Stimulated activated CD8-positive, alpha-beta memory T cell treated with anti-CD3 and anti-CD28 coated beads, Interleukin-2, amount 100 ng/mL, for 1 hour (primary cell): ENCODE measurements at places on chromosomes 3 and 15.

- no peak for DNase-seq
These were observed 169.3 kb downstream of the LPP start for GRCh38 chr3:188323067-188323842.

- no peak for DNase-seq
These were observed 98.4 kb downstream of the VGLL4 start for GRCh38 chr3:11545186-11545851.

DNA sequence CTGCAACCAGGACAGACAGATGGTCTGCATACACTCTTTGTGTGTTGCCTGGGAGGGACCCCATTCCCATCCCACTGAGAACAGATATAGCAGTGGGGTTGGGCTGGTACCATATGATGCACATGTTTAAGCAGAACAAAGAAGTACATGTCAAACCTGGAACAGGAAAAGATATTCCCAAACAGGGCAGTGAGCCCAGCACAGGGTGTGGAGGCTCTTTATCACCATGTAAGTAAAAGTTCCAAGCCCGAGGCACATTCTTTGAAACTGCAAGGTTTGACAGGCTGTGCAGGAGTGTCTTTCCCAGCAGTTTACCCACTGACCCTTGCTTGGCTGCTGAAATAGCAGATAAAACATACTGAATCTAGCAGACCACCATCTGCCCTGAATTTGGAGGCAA lies 5.3 kb upstream of the ZNF445 start:
- DNase-seq: no peak

- no peak for DNase-seq
These were observed 56.6 kb upstream of the APEH start for GRCh38 chr3:49617390-49618013.

DNA sequence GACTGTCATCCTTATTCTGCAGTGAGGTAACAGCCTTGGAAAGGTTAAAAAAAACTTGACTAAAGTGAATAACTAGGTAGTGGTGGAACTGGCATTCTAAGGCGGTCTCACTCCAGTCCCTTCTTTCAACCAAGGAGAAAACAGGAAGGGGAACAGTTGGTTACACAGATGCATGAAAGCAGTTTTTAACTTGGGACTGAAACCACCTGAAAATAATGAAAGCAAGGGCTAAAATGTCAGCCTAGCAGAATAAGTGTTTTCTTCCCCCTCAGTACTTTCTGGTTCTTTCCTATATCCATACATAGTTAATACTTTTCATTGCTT lies 748 bp upstream of the AVEN start:
- no peak for DNase-seq

GRCh38 chr3:191493336-191493735 lies 32.4 kb downstream of the PYDC2 start:
- DNase-seq: no peak

- DNase-seq: no peak
These were observed 11.0 kb downstream of the PGPEP1L start for GRCh38 chr15:98996624-98997023.

DNA sequence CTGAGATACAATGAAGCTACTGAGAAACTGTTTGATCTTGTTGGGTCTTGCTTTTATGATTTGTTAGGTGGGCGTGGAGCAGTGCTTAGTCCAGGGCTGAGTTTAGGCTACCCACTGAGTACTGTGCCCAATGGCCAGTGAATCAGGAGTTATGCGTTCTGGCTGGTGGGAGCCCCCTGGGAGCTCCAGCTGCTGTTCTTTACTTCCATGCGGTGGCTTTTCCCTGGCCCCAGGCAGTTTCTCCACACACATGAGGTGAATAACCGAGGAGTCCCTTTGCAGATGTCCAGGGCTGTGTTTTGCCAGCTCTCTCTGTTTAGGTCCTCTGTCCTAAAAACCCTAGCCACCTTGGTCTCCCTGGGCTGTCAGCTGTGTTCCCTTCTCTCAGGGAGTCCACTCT lies 106.5 kb downstream of the KLF13 start:
- no peak for DNase-seq

DNA sequence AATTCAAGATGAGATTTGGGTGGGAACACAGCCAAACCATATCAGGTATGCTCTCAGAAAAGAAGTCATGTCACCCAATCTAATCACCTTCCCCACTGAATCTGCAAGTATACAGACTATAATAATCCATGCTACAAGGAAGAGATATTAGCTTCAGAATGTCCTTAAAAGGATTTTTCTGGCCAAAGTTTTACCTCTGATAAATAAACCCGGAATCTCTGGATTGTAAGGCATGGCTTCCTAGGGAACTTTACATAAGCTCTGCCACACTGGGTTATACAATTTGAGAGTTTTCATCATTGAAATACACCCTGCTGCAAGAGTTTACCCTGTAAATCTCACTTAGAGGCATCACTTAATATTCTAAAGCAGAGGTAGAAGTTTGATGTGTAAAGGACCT lies 330.5 kb upstream of the KCNMB2 start:
- DNase-seq: no peak

DNA sequence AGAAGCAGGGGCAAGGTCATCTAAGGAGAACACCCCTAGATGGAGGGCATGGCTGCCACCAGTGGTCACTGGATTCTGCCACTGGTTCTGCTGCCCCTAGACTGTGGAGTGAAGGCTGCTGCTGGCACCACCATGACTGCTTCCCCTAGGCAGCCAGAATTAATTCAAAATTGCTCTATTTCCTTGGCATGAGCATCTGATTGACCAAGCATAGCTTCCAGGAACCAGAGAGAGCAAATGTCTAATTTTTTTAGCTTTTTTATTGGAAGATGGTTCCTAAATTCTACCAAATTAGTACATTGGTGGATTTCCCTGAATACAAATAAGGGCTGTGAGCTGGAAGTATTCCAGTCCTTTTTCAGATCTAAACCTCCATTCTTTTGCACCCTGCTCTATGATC lies 270.2 kb upstream of the GBE1 start:
- DNase-seq: no peak

GRCh38 chr3:197117114-197117513 lies 87.5 kb upstream of the MELTF start:
- no peak for DNase-seq

DNA sequence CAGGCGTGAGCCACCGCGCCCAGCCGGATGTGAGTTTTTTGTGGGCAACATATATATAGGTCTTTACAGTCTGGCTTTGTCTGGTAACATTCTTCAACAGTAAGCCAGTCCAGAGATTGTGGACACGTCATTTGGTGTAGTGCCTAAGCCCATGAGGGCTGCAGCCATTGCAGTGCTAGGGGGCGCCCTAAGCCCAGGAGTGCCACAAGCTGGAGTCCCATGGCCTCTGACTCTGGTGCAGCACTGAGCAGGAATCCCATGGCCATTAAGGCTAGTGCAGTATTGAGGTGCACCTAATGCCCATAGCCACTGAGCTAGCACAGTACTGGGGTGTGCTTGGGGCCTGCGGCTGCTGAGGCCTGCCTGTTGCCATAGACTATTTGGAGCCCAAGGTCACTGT lies 136.4 kb upstream of the NDN start:
- no peak for DNase-seq

GRCh38 chr3:128581566-128581965 lies 69.1 kb downstream of the RPN1 start:
- DNase-seq: no peak

DNA sequence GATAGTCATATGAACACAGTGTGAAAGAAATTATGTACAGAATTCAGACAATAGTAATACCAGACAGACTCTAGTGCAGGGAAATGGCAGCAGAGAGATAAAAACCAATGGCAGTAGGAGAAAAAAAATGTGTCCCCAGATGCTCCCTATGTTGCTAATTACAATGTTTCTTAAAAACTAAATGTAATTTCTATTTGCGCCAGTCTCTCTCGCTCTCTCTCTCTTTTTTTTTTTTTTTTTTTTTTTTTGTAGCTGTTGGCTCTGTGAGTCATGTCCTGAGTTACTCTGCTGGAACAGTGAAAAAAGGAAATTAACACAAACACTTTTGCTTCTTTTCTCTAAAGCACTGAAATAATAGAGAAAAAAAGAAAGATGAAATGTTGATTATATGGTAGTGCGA lies 871.9 kb downstream of the GBE1 start:
- no peak for DNase-seq

DNA sequence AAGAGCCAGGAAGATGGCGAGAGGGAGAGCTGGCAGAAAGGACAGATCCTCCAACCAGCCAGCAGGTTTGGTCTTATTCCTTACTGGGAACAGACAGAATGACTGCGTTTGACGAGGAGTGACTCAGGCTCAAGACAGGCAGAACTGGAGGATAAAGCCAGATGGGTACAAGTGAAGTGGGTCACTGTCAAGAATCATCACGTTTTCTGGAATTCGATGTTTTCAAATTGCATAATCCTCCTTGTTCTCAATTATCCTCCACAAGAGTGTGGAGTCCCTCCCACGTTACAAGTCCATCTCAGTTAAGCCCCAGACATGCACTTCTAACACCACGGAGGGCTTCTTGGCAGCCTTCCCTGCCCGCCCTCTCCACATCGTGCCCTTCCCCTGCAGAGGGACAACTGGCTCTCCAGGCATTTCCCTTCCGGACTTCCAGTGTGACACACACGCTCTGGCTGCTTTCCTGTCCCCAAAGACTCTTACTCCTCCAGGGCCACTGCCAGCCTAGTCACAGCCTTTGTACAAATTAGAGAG lies 183.1 kb downstream of the CHST2 start:
- no peak for DNase-seq

DNA sequence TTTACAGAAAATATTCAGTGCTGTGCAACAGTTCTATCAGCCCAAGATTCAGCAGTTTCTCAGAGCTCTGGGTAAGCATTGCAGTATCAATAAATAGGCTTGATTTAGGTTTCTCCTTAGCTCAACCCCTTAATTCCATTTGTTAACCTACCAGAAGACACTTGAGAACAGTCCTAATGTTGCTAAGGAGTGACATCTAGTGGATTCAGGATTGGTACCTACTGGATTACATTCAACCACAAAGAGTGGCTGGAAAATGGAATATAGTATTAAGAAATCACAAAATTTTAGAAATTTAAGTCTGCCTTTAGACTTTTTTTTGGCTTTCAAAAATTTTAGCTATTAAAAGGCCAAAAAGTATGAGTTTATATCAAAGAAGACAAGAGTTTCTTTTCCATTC lies 34.7 kb downstream of the POLG start:
- no peak for DNase-seq

GRCh38 chr15:80509800-80510199 lies 105.6 kb downstream of the ARNT2 start:
- DNase-seq: no peak

DNA sequence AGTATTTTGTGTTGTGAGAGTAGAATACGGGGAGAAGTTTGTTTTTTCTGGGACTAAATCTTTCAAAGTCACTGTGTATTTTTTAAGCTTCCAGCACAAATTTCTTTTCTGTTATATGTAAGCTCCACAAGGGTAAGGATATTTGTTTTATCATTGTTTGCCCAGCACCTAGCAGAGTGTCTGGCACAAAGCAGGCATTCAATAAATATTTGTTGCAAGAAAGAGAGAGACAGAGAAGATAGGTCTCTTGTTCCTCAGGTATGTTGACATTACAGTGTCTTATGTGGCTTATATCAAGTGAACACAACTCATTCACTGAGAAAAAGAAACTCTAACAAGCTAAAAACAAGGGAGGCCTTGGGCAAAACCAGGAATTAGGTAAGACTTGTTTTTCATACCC lies 26.6 kb upstream of the FNDC3B start:
- DNase-seq: no peak

GRCh38 chr3:187888701-187889100 lies 143.4 kb upstream of the BCL6 start:
- DNase-seq: no peak

- no peak for DNase-seq
These were observed 47.0 kb upstream of the RARB start for GRCh38 chr3:25381083-25381482.

- no peak for DNase-seq
These were observed 9.8 kb downstream of the CSK start for GRCh38 chr15:74791667-74792066.

DNA sequence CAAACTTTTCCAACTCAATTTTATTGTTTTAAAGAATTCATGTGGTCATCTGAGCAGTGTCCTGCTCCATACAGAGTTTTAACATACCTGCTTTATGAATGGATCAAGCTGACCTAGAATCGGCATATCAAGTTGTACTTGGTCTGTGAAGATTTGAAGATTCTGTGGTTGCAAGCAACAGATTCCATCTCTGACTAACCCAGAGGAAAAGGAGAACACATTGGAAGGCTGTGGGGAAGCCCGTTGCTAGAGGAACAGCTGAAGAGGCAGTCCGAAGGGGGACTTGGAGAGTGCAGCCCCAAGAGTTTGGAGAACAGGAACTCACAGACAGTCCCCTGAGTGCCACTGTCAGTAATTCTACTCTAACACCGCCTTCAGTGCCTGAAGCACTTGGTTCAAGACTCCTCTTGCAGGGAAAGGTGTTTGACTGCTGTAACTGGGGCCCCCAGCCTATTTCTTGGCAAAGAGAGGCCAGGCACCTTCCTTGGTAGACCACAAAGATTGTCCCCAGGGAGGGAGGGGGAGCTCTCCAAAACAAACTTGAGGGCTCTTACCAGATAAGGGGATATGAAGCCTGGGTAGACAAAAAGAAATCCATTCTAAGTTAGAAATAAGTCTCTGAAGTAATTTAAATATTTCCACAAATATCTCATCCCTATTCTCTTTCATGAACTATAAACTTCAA lies 88.8 kb downstream of the LARS2 start:
- DNase-seq: no peak

- DNase-seq: no peak
These were observed 467.4 kb upstream of the BCHE start for GRCh38 chr3:166304584-166304983.

GRCh38 chr15:52278636-52279367 lies 16.8 kb downstream of the MYO5C start:
- no peak for DNase-seq

- DNase-seq: no peak
These were observed 214.1 kb downstream of the TNIK start for GRCh38 chr3:171245796-171246765.

DNA sequence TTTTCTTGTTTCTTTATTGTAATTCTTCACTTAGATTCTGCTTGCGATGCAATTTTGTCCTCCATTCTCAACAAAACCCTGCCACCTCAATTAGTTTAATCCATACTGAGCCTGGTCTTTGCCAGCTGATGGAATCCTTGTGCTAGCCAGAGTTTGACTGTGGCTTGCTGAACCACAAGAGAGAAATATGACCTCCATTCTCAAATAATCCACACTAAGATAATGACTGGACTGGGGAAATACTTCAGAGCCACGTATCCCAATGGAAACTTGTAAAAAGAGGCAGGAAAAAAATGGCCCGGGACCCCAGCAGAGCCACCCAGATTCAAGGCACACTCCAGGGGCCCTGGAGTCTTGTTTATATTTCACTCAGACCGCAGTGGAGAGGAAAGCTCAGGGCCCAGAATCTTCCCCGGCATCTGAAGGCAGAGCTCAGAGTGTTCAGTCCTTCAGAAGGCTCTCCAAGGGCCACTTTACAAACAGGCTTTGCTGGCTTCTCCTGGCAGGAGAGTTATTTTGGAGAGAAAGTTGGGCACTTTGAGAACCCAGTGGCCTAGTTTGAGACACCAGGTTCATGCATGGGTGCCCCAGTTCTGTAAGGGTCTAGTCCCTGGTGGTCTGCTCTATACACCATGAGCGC lies 62.7 kb downstream of the SSUH2 start:
- DNase-seq: no peak

- DNase-seq: no peak
These were observed 18.1 kb upstream of the SMCO1 start for GRCh38 chr3:196533260-196533681.
